ENCODE measurements at places on chromosomes 16 and 17.

- no peak for DNase-seq
These were observed 47.0 kb downstream of the SYNRG start for GRCh38 chr17:37562016-37562745.

GRCh38 chr16:71610936-71611871 lies 14.8 kb upstream of the MARVELD3 start:
- peak; percentile 79 for DNase-seq

- no peak for DNase-seq
These were observed 8.5 kb upstream of the ZG16 start for GRCh38 chr16:29769507-29769906.

DNA sequence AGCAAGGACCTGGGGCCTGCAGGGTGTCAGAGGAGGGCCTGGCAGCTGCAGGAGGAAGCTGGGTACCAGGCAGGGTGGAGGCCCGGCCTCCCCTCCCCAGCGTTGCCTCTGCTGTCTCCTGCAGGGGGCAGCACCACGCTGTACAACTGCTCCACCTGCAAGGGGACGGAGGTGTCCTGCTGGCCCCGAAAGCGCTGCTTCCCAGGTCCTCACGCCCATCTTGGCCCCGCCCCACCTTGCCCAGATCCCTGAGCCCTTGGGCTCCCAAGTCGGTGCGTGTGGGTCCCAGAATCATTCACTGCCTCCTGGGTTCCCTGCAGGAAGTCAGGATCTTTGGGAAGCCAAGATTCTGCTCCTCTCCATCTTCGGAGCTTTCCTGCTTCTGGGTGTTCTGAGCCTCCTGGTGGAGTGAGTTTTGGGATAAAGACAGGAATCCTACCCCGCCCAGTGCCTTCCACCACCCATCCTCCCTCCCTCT lies 1.2 kb downstream of the TMEM95 start:
- peak; percentile 86 for DNase-seq

GRCh38 chr17:51347851-51348584 lies 87.7 kb downstream of the UTP18 start:
- no peak for DNase-seq

- no peak for DNase-seq
These were observed 647 bp downstream of the PRSS8 start for GRCh38 chr16:31134625-31135534.

DNA sequence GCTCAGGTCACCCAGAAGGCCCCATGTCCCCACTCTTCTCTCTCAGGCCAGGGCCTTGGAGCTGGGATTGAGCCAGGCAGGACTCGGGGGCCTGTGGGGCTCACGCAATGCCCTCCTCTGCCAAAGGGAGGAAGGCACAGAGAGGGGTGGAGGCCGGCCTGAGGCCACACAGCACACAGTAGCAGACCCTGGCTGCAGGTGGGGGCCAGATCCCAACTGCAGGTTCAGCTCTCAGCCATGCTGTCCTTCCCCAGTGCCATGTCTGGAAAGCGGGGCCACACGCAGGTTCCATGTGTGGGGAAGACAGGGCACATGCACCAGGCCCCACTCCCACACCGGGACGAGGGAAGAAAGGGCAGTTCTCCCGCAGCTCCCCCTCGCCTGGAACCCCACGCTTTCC lies 33.3 kb upstream of the ZFPM1 start:
- DNase-seq = no peak

GRCh38 chr17:47831003-47831933 lies at the start of the genes LRRC46 and MRPL10:
LRRC46 (plus strand) TSS chr17:47831670; CDS start chr17:47831990, 320 bp downstream.
MRPL10 (minus strand) TSS chr17:47831541; CDS start chr17:47831511, 30 bp downstream.
- peak; percentile 94 for DNase-seq

DNA sequence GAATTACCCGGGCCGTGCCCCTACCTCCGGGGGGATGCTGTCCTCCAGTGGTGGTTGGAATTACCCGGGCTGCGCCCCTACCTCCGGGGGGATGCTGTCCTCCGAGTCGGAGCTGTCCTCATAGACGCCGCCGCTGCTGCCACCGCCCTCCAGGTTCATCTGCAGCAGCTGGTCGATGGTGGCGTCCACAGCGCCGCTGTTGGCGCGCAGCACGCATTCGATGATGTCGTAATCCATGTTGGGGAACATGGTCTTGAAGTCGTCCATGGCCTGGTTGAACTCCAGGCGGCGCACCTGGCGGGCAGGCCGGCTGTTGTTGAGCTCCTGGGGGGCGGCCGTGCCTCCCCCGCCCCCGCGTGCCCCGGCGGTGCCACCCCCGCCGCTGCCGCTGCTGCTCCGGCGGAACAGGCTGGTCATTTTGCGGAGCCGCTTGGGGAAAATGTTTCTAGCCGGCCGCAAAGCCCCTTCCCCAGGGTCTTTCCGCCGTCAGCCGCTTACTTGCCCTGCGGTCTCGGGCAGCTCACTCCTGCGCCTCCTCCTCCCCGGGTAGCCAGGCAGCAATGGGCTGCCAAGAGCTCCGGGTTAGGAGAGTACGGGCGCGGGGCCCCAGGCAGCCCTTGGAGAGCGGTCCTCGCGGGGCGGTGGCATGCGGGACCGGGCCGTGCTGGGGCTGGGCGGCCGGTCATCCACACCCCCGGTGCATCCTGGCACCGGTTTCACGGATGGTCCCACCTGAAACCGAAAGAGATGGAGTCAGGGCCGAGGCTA lies 35.5 kb upstream of the MRPS23 start:
- DNase-seq = no peak

DNA sequence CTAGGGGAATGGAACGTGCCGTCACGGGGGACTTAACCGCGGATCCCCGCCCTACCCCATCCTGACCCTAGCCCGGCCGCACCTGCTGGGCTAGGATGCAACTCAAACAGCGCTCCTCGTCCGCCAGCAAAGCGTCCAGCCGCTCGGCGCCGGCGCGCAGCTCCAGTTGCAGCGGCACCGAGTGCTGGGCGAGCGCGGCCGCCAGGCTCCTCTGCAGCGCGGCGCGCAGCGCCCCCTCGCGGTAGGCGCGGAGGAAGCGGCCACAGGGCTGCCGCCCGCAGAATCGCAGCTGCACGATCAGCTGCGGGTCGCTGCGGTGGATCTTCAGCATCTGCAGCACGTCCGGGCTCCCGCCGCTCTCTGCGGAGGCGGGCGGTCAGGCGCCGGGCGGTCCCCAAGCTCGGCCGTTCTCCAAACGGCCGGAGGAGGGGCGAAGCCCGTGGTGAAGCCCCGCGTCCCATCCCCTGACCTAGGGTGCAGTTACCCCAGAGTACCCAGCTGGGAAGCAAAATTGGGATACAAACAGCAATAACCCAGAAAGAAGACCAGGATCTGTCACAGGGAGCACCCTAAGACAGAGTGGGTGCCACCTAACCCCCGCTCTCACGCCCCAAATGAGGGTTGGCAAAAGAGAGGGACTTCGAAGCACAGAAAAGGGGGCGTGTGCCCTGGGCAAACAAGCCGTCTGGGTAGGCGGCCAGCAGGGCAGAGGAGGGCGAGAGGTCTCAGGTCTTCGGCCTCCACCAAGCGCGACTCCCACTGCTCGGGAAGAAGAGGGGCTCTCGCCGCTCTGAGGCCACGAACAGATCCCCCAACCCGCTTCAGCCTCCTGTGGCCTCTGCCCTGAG lies 4.2 kb downstream of the TRADD start:
- DNase-seq = peak; percentile 82

Data from activated naive CD4-positive, alpha-beta T cell treated with Interleukin-2 at 50 U/mL for 16 hours (primary cell).